HepG2 (cell line): ENCODE measurements at places on chromosomes 12 and 14. TPM values are rescaled to one million over a fixed set of nuclear protein-coding genes. Genes with fewer than 3 reads are reported as not detected.

LRP1 gene
- total RNA-seq: 14.7 and 16.5 TPM in 2 replicates

TXNRD1 gene
- 190 and 310 TPM in 2 replicates for total RNA-seq

GAPDH gene
- total RNA-seq: 3,038 and 4,052 TPM in 2 replicates

GPRC5A gene
- total RNA-seq: 0.24 and 0.27 TPM in 2 replicates

CCDC88C gene
- total RNA-seq: 10.4 and 11.7 TPM in 2 replicates

KRT5 gene
- total RNA-seq: not detected in 2 replicates

VPS37B gene
- 5.3 TPM in 2 replicates for total RNA-seq

HCFC2 gene
- total RNA-seq: 4.9 and 5.6 TPM in 2 replicates

TMTC1 gene
- total RNA-seq: 1.4 and 1.8 TPM in 2 replicates

SCNN1A gene
- 0.63 and 1.5 TPM in 2 replicates for total RNA-seq

FAM222A gene
- total RNA-seq: 7.2 and 9.6 TPM in 2 replicates

TAS2R42 gene
- not detected in 2 replicates for total RNA-seq

DNA sequence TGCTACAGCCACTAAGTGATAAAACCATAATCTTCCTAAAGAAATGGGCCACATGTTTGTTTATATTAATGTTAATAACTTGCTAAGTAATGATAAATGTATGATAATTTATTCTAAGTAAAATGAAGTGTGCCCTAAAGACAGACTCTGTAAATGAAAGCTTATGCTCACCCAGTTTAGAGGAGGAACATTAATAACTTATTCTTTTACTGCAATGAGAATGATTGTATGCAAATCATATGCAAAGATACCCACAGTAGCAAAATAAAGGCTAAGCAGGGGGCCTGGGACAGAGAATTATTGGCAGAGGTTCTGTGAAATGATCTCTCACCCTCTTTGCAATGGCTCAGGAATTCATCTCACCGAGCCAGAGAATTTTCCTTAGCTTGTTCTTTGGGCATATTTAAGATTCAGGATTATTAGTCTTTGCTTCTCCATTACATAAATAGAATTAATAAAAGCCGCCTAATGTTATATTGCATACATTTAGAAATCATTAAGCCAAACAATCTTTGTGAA is 75.9 kb downstream of the TMEM132D start:
- no peak for DNase-seq

DNA sequence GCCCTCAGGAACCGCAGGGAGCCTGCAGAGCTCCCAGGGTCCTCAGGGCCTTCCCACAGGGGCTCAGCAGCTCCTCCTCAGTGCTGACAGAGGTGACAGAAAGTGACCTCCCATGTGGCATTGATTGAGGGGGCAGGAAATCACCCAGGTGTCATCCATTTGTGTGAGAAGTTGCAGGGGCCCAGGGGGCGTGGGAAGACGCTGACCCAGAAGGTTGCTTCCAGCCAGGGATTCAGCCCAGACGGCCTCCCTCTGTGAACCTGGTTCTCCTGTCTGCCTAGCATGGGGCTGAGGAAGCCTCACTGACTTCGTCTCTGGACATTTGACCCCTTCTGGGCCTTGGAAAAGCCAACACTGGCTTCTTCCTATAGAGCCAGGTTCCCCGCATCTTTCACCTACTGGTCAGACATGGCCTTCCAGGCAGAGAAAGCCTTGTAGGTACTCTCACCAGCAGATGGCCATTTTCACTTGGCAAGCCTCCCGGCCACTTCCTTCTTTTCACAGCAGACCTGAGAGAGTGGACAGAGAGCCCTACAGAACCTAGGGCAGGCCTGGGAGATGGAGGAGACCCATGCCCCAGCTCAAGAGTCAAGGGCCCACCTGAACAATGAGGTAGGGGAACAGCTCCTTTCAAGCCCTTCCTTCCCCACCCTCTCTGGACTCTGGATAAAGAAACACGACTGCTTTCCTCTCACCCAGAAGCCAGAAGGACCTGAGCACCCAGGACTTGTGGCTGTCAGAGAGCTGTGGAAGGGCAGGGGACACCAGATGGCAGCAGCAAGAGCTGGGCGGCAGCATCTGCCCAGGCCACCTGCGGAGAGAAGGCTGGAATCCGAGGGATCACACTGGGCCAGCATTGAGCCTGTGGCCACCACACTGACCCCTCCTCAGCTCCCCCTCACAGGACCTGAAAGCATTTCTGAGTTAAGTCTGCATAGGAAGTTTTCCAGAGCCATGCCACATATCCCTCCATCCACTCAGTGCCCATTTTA is 377.8 kb downstream of the DPF3 start:
- no peak for DNase-seq

- no peak for DNase-seq
These were observed 319.5 kb downstream of the FUT8 start for GRCh38 chr14:65731933-65732506.

DNA sequence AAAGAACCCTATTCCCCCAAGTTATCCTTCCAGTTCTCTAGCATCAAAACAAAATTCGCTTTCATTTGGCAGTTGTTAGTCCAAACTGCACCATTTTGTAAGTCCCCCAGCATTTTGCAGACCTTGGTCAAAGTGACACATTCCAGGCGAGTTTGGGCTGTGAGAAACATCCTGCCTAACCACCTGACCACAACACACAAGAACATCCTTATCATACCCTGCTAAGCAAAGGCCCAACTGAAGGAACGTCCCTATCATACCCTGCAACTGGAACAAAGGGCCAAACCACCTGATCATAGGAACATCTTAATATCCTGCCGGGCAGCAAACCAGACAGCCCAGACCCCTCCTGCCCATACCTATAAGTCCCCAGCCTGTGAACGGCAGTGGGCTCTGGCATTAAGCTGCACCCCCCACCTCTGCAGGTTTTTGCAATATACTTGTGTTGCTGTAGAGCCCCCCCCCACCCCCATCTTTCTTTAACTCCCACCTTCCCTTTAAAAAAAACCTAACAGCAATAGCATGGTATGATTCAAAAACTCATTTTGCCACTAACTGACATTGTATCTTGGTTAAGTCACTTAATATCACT is 2.7 kb downstream of the PCNX4 start:
- peak; percentile 90 for DNase-seq

DNA sequence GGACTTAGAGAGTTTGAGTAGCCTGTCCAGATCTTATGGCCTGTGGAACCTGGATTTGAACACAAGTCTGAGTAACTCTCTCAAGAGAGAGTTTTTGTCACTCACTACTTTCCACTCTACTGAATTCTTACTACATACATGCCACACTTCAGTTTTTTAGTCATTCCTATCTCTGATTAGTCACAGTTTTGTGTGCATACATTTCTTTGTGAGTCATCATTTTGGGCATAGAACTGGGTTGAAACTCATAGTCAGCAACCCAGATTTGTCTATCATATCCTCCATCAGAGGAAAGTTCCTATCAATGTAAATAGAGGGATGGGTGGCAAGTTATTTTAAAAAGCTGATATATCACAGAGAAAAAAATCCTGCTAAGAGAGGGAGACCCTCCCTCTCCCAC is 42.9 kb downstream of the FLRT2 start:
- no peak for DNase-seq

DNA sequence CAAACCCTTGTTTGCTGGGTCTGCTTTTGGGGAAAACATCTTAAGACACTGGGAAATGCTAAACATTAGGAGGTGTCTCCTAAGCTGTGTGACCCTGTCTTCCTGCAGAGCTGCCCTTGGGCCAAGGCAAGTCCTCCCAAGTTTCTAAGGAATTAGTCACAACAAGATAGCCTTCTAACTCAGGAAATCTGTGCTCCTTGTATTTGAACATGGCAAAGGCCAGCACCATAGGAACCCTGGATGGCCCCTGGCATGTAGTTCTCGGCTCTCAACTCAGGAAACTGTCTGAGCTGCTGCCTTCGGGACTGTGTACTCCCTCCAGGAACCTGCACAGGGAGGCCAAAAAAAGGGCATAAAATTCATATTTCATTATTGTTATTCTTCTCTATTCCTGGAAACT is 37.6 kb upstream of the LTBP2 start:
- no peak for DNase-seq

GRCh38 chr14:93975791-93976476 is 436 bp downstream of the ASB2 start:
- DNase-seq: no peak

GRCh38 chr12:31574803-31575575 is 15.9 kb downstream of the DENND5B start:
- DNase-seq: peak; percentile 23

- DNase-seq: no peak
These were observed 244.4 kb downstream of the ATXN7L3B start for GRCh38 chr12:74781991-74782485.

- DNase-seq: no peak
These were observed 269.4 kb upstream of the CCDC196 start for GRCh38 chr14:66216763-66217162.

DNA sequence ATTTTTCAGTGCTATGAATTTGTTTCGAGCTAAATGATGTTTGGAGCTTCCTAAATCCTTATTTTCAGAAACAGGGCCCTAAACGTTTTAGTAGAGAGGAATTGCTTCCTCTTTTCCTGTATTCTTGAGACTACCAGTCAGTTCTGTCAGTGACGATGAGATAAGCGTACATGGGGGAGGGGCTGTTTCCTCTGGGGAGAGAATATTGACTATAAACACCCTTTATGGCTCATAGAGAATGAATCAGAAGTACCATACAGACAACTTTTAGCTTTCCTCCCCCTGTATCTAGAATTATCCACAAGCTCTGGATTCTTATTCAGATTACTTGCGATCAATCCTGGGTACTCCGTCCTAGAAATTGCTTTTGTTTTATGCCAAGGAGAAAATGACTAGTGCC is 5.1 kb downstream of the TBK1 start:
- DNase-seq: no peak

- no peak for DNase-seq
These were observed 44.1 kb downstream of the RFLNA start for GRCh38 chr12:124338876-124339603.

GRCh38 chr12:48265777-48266176 is 62.7 kb upstream of the OR10AD1 start:
- DNase-seq: no peak

DNA sequence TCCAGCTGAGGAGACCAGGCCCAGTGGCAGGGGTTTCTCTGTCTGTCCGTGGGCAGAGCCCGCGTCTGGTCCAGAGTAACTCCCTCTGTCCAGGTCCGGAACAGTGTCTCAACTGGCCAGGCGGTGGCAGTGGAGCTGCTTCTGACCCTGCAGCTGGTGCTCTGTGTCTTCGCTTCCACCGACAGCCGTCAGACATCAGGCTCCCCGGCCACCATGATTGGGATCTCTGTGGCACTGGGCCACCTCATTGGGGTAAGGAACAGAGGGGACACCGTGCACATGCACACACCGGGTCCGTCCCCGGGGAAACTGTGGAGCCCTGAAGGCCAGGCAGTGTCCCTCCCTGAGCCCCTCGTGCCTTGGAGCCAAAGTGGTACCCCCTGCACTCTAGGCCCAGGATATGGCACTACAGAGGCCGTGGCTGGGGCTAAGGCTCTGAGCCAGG is 1.5 kb downstream of the AQP6 start:
- DNase-seq: peak; percentile 58

- DNase-seq: no peak
These were observed 176.6 kb downstream of the FOXN3 start for GRCh38 chr14:89240414-89240813.

- DNase-seq: peak; percentile 12
These were observed 369.0 kb upstream of the FAR2 start for GRCh38 chr12:28780096-28780495.

DNA sequence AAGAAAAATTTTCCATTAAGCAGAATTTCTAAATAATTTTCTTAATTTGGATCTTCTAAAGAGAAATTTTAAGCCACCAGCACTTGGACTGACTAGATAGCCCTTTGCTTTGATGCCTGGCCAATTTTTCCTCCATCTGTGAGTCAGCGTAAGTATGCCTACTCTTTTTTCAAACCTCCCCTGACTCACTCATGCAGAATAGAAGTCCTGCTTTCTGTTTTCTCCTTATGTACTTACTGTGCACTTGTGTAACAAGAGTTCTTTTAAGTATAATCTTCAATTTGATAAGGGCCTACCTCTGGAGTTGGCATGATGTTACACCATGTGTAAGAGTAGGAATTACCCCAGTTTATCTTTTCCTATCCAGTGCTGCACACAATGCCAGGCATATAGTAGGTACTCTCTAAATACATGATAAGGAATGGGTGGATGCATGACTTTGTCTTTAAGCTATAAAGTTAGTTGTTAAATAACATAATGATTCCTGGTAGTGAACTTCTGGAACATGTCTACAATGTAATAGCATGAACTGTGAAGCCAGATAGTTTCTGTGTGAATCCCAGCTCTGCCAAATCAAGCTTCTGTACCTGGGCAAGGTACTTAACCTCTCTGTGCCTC is 329.6 kb downstream of the TMTC2 start:
- DNase-seq: peak; percentile 5

- no peak for DNase-seq
These were observed 207.6 kb upstream of the FOXN3 start for GRCh38 chr14:89624500-89625156.

GRCh38 chr12:28456934-28457710 is 266.9 kb downstream of the CCDC91 start:
- DNase-seq: no peak

GRCh38 chr14:69535230-69535848 is 39.3 kb downstream of the CCDC177 start:
- peak; percentile 37 for DNase-seq

- DNase-seq: no peak
These were observed 525 bp upstream of the FAR2 start for GRCh38 chr12:29148596-29148910.

GRCh38 chr12:46998811-46999368 is 80.5 kb upstream of the PCED1B start:
- no peak for DNase-seq

GRCh38 chr12:58309806-58310205 is 368.4 kb downstream of the ATP23 start:
- no peak for DNase-seq

- no peak for DNase-seq
These were observed 8.3 kb downstream of the OR4K17 start for GRCh38 chr14:20118795-20119194.

DNA sequence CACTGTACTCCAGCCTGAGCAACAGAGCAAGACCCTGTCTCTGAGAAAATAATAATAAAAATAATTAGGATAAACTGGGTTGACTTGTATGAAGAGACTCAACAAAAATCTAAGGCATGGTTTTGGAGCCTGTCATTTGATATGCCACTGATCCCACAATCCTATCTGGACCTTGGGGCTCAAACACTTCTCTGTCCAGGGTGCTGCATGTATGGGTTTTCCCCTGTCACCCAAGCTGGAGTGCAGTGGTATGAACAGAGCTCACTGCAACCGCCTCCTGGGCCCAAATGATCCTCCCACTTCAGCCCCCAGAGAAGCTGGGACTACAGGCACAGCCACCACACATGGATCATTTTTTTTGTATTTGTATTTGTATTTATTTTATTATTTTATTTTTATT is 5.3 kb upstream of the VSIG10 start:
- no peak for DNase-seq

GRCh38 chr12:123607756-123608155 is 5.9 kb downstream of the DDX55 start:
- DNase-seq: no peak

DNA sequence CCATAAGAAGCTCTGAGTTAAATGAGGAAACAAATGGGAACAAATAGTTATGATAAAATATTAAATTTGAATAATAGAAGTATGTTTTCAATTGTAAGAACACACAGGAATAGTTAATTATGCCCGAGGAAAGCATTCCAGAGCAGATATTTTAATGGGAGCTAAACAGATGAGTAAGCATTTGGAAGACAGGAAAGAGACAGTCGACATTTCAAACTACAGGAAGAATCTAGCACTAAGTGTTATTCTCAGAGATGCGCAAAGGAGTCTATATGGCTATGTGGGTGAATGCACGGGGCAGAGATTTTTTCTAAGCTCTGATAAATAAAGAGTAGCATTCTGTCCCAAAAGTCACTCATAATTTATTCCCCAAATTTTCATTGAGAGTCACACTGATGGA is 64.5 kb upstream of the SSTR1 start:
- DNase-seq: no peak

- DNase-seq: no peak
These were observed 953 bp upstream of the NXPH4 start for GRCh38 chr12:57215668-57216013.
